Panc1 (cell line): ENCODE measurements at places on chromosomes 4 and X. TPM values are rescaled to one million over a fixed set of nuclear protein-coding genes. Genes with fewer than 3 reads are reported as not detected.

DNA sequence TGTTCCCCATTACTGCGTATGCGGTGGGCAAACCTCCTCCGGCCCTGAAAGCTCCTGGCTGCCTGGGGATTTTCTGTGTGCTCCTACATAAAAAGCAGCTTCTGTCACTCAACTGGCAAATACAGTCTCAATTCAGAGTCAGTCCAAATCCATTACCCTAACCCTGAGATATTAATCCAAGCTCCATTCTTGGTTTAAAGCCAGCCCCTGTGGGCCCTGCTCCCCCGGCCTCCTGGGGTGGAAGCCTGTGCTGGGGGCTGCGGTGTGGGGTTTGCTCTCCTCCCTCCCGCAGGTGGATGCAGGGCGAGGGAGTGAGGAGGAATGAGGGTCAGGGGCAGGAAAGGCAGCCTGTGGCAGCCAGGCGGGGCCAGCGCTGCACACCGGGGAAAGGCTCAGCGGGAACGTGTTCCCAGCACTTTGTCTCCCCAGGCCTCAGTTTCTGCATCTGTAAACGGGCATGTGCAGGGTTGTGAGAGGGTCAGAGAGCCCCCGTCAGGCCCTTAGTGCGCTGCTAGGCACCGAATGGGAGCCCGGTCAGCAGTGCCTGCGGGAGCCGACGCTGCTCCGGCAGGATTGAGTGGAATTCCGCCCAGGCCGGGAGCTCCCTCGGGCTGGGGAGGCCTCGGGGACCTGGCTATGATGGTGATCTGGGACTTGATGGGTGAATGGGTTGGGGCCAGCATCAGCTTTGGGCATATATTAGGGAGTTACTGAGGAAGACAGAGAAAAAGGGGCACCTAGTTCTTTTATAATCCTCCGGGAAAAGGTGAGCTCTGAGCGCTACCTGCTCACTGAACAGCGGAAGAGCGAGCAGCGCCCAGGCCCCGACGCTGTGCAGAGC lies 6.3 kb upstream of the RGS12 start:
- DNase-seq = no peak

DNA sequence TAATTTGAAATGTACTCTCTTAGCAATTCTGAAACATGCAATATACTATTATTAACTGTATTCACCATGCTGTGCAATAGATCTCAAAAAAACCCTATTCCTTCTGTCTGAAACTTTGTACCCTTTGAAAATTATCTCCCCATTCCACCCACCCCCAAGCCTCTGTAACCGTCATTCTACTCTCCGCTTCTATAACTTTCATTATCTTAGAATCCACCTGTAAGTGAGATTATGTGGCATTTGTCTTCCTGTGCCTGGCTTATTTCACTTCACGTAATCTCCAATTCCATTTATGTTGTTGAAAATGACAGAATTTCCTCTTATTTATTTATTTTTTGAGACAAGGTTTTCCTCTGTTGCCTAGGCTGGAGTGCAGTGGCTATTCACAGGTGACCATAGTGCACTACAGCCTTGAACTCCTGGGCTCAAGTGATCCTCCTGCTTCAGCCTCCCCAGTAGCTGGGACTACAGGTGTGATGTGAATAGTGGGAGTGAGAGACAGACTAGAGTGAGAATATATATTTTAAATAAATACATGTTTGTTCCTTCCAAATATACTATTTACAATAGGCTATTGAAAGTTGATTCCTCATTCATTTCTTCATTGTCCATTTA lies 30.5 kb downstream of the VSIG4 start:
- no peak for DNase-seq

MTNR1A gene
- 0.23 TPM for total RNA-seq

KIT gene
- 1.5 TPM for total RNA-seq

GRCh38 chr4:61505773-61506685 lies 305.9 kb downstream of the ADGRL3 start:
- no peak for DNase-seq
